NCI-H446 (cell line): ENCODE measurements at places on chromosomes 1 and 21.

DNA sequence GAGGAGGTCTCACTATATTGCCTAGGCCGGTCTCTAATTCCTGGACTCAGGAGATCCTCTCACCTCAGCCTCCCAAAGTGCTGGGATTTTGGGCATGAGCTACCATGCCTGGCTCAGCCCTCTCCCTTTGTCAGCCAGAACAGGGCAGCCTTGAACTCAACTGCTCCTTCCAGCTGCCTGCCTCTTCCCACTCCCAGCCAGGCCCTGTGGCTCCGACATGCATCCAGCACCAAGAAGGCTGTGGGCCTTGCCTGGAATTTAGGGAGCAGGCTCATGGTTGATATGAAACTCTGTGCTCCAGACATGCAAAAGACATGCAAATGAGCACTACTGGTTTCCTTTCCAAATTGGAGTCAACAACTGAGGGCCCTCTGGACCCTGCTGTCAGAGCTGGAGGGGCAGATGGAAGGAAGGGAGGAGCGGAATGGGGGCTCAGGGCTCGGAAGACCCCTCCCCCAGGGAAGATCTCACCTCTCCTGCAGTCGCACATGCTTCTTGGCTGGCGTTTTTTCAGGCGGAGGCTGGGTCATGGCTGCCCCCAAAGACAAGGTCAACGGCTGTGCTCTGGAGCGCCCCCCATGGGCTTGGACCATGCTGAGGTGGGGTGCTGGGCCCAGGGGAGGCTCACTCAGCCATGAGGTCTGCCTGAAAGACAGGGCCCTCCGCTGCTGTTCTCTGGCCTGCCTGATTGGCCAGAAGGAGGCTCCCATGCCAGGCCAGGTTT, 1.4 kb downstream of the PTPN7 start:
- no peak for DNase-seq

- DNase-seq = peak; percentile 54
These were observed 19.8 kb upstream of the MUTYH start for GRCh38 chr1:45359882-45360513.

DNA sequence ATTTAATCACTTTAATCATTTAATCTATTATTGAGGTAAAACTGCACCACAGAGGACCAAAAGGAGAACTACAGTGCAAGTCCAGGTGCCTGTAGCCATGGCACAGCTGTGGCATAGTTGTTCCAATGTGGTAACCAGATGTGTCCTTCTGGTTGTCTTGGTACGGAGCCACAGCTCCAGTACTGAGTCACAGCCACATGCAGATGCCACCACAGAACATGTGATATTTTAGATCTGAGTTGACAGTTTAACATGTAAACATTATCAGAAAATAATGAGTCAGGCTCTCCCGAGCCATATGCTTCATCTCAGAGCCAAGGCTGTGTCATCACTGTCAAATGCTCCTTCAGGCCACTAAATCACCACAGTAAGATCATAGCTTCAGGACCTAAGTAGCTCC, 56.4 kb upstream of the RGS7 start:
- no peak for DNase-seq

- no peak for DNase-seq
These were observed 16.7 kb downstream of the STYXL2 start for GRCh38 chr1:167110586-167110985.

- DNase-seq = no peak
These were observed 16.7 kb downstream of the AMPD2 start for GRCh38 chr1:109636201-109636952.

DNA sequence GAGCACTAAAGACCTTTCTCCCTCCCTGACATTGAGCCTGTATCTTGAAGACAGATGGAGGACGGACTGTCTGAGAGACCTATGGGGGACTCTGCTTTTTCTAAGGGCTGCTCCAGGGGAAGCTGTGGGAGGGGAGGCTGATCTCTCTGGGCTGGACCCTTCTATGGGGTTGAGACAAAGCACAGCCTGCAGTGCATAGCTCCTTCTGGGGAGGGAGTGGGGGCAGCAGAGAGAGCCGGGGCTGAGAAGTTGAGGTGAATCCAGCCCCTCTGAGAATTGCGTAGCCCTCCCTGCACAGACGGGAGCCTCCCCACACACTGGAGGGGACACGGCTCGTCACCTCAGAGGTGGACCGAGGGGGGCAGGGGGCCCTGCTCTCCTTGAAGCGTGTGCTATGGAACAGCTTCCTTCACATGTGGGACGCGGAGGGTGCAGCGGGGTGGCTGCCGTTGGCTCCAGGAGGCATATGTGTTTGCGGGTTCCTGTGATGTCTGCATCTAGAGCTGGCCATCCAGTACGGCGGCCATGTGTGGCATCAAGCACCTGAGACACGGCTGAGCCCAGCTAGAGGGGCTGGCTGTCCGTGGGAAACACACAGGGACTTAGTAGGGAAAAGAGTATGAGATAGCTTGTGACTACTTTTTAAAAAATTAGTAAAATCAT, 299.1 kb downstream of the CAMTA1 start:
- no peak for DNase-seq

DNA sequence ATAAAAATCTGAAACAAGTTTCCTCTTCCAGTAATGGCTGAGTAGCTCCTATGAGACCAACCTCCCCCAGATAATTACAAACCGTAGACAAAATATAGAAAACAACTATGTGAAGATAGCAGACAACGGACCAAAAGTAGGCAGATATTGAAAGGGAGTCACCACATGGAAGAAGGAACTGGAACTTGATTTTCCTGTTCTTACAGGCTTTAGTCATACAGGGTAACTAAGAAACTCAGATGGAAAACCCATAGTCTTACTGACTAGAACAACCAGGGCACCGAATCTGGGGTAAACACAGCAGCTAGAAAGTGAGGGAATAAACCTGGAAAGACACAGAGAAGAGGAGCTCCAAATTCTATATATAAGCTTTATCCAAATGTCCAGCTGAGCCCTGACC, 26.0 kb downstream of the LMX1A start:
- DNase-seq = no peak

DNA sequence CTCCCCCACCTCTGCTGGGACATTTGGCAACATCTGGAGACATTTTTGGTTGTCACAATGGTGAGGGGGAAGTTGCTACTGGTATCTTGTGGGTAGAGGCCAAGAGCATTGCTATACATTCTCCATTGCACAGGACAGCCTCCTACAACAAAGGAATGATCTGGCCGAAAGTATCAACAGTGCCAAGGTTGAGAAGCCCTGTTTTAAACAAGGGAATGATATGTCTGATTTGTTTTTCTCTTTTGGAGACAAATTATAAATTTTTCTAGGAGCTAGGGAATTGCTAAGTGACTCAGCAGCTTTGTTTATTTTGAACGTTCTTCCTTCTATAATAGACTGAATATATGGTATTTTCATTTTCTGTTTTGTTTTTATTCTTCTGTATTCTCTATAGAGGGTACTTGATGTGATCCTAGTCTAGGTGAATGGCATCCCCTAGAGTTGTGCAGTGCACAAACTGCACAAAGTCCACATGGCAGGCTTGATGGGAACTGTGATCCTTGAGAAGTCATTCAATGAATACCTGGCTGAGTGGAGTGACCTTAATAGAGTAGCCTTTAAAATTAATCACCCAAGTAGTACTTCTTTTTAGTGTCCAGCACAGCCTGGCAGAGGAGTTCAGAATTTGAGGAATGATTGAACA, 288.6 kb upstream of the USP24 start:
- DNase-seq = no peak

DNA sequence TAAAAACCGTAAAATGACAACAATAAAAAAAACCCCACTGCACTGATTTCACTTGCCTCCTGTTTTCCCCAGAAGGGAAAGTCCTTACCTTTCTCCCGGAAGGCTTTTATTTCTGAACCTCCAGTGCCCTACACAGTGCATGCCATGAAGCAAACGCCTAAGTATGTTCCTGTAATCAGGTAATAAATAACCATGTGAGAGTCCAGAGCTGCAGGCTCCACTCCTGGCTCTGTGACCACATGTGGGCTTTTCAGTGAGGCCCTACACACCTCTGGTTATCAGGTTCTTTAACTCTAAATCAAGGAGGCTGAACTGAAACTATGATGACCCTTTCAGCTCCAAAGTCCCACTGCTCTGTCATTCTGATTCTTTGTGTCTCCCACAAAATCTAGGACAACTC, 20.8 kb upstream of the NR5A2 start:
- no peak for DNase-seq

DNA sequence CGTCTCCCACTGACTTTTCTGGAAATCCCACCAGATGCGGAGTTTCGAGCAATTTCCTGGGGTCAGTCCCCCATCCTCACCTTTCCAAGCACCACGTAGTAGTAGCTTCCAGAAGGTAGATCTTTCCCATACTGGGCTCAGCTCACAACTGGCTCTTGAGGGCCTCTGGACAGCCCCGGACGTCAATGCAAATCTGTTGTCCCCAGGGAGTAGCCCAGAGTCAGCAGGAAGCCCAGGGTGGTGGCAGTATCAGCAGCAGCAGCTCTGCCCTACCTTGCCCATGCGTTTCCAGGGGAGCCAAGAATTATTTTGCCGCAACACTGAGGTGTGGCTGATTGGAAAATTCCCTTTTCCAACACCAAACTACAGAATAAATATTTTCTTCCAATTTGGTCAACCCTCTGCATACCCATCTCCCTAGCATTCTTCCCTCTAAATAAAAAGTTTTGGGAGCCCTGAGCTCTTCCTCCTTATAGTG, 70.3 kb downstream of the CD46 start:
- no peak for DNase-seq

GRCh38 chr21:30479259-30479658, 908 bp downstream of the KRTAP19-1 start:
- no peak for DNase-seq

- DNase-seq = no peak
These were observed 13.4 kb upstream of the PIAS3 start for GRCh38 chr1:145871994-145872924.

- DNase-seq = no peak
These were observed 14.0 kb downstream of the GNAT2 start for GRCh38 chr1:109605381-109605780.

GRCh38 chr1:1307261-1307922, 338 bp downstream of the ACAP3 start:
- DNase-seq = no peak

- DNase-seq = no peak
These were observed 24.0 kb upstream of the ABL2 start for GRCh38 chr1:179253286-179253972.

DNA sequence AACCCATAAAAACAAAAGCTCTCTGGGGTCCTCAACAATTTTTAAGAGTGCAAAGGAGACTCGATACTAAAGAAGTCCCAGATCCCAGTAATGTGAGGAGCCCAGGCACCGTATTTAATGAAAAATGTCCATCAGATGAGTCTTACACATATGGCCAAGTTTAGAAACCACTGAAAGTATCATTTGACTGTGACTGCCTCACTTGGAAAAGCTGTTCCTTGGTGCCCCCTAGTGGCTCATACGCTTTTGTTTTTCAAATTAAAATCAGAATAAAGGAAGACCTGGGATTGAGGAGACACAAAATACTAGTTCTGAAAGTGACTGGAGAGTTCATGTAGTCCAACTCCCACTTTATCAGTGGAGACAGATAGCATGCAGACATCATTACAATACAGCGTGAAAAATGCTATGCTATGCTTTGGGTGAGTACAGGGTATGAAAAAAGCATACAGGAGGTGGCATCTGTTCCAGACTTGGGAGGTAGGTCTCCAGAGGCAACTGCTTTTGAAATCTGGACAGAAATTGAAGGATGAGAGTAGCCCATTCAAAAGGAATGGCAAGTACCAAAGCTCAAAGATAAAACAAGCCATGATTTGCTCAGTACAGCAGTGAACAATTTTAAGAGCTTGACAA, 33.8 kb downstream of the GDAP2 start:
- peak; percentile 94 for DNase-seq

DNA sequence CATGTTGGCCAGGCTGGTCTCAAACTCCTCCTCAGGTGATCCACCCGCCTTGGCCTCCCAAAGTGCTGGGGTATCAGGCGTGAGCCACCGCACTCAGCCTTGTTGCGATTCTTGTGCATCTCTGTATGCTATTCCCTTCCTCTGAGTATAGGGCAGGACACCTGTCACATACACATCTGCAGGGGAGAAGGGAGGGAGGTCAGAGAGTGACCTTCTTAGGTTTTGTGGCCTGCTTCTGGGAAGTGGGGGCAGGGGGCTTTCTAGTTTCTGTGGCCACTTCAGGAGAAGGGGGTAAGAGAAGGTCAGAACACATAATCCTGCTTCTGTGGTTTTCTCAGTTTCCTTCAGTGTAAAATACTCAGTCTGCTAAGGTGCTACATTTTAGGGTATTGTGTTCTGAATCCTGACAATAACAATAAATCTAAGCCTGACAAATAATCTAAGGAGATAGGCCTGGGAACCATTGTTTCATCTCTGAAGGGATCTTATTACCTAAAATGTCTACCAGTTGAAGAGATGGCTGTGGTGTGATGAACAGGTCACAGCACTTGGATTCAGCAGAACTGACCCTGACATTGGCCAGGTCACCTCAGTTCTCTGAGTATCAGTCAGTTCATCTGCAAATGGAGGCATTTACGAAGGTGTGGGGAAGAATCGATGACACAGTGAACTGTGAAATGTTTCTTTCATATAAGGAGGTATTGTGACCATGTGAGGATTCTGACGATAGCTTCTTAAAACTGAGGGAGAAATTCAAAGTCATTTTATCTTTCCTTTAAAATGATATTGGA, 212.6 kb upstream of the L1TD1 start:
- DNase-seq = no peak

DNA sequence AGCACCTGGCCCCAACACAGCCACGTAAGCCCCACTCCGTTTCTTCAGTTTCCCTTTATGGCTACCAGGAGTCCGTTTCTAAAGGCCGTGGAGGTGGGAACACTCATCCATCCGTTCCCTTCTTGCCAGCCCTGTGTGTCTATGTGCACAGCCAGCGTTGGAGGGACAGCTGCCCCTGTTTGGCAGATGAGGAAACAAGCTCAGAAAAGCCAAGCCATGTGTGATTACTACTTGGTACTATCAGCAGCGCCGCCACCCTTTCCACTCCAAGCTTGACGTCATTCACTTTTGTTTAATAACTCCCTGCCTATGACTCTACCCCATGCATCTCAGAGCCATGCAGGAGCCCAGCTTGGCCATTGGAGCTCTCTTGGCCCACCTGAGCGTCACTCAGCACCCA, 3.5 kb downstream of the LRP8 start:
- DNase-seq = peak; percentile 80
